Naive thymus-derived CD4-positive, alpha-beta T cell (primary cell): ENCODE measurements at places on chromosomes 12 and 14. TPM values are rescaled to one million over a fixed set of nuclear protein-coding genes. Genes with fewer than 3 reads are reported as not detected.

KRT79 gene
- not detected for total RNA-seq

ZFC3H1 gene
- 63.8 and 74.6 TPM in 2 replicates for total RNA-seq

ASB8 gene
- 54.9 TPM for total RNA-seq

GRCh38 chr12:6343518-6343917, 1.6 kb upstream of the TNFRSF1A start:
- H3K4me1 ChIP-seq = peaks cover 50% of the 10 kb centered on the region
- peaks cover 11% of the 10 kb centered on the region for H3K36me3 ChIP-seq
- no peak for DNase-seq
- H3K27ac ChIP-seq = no peak overlapping the region

GRCh38 chr14:83706231-83706954, 1823.6 kb upstream of the FLRT2 start:
- H3K36me3 ChIP-seq = no peaks in the 10 kb centered on the region
- no peak for DNase-seq
- H3K27me3 ChIP-seq = no peaks in the 10 kb centered on the region

DNA sequence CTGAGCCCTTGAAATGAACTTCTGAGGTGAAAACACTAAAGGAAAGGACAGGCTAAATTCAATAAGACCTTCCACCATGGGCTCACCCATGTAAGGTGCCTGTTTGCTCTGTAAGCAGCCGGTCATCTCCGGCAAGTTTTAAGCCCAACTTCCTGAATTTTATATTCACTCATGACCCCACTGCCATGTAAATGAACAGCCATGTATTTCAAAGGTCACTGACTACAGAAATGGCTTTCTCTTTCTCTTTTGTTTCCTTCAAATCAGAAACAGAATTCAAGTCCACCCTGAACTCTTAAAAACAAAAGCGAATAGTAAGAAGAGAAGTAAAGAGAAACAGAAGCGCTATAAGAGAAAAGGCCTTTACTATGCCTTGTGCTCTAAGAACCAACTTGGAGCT, 61.7 kb upstream of the OVCH1 start:
- no peak for DNase-seq
- H3K27ac ChIP-seq = no peak overlapping the region
- H3K27me3 ChIP-seq = no peaks in the 10 kb centered on the region
